ENCODE measurements at places on chromosomes 12 and 14.

DNA sequence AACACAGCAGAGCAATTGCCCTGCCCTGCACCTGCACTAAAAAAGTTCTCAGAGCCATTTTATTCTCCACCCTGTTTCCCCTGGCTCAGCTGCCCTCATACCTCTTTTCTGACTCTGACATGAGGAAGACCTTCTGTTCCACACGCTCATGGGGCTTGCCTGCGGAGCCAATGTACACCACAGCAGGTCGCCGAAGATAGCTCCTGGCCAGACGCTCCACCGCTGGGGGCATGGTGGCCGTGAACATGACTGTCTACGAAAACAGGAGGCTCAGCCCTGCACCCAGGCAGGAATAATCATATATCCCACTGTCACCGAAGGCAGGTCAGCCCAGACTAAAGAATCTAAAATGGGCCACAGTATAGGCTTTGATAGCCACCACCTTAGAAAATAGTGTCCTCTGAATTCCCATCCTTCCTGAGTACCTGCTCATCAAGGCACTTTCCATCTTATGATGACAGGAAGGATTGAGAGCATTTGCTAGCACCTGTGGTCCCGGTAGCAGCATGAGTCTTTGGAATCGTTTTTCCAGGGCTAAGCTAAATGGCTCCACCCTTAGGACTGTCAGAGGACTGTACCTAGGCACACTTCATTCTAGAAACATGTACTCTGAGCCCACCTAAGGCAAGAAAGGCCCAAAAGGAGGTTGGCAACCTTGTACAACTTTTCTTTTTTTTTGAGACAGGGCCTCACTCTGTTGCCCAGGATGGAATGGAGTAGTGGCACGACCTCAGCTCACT is 14.2 kb downstream of the CACNB3 start:
- DNase-seq, result no peak

- DNase-seq, result no peak
Measured at GRCh38 chr12:29582146-29582545, 84.7 kb upstream of the OVCH1 start.

DNA sequence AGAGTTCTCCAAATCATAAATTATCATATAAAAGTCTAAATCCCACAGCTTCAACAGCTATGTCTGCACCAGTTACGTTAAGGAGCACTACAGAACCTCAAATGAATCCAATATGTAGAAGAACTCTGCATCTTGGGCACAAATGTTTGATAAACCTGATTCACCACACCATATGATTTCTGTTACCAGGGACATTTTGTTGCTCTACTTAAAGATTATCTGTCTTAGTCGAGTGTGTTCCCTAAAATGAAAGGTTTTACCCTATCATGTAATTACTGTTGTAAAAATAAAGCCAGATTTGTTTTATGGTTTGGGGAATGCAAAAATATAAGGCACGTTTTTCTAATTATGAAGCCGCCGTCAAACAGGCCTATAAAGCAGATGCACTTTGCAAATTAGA is 363.1 kb downstream of the EGLN3 start:
- no peak for DNase-seq

DNA sequence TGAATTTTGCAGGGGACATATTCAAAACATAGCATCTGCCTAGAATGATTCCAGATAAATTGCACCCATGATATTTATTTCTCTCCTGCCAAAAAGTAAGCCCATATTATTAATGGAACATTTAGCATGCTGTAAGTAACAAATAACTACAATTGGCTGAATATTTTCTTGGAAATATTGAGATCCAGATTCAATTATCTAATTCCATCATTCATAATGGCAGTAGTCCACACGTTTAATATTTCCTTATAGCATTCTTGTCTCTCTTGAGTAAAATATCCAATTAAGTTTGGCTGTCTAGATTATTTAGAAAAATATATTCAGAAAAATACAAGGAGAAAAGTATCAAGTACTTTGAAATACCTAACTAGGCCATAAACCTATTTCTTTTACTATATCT is 157.5 kb downstream of the FLRT2 start:
- no peak for DNase-seq

DNA sequence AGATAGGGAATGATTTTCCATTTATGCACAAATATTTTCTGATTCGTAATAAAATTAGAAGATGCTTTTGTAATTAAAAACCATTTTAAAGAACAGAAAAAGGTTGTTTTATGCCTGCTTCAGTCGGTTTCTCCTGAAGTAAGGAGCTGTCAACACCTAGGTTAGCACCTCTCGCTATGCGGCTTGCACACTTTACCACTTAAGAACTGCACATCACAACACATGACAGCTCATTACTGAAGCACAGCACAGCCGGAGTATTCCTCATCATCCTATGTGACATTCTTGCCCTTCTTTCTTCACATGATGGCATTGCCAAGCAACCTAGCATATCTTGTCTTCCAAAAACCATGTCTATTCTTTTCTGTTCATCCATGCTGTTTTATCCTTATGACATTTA is 5.4 kb upstream of the WIF1 start:
- no peak for DNase-seq

- DNase-seq, result no peak
Measured at GRCh38 chr12:47219243-47219642, 139.5 kb upstream of the AMIGO2 start.

- no peak for DNase-seq
Measured at GRCh38 chr14:20609215-20610001, 18.2 kb upstream of the RNASE12 start.

- DNase-seq, result no peak
Measured at GRCh38 chr14:92861856-92862745, 60.8 kb upstream of the CHGA start.

DNA sequence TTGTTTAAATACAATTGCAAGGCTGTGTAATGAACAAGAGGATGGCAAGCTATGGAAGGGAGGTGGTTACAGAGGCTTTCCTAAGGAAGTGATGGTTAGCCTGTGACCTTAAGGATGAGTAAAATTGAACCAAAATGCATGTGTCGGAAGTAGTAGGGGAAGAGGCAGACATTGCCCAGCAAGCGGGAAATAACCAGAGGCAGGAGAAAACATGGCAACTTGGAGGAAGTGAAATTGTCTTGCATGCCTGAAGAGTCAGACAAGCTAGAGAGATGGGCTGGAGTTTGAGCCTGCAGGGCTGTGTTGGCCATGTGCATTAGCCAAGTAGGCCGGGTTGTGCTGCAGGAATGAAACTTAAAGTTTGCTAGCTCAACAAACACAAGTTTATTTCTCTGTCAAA is 96.2 kb downstream of the BTG1 start:
- no peak for DNase-seq

GRCh38 chr14:67645414-67645813 is 25.7 kb downstream of the ARG2 start:
- DNase-seq, result no peak

- DNase-seq, result no peak
Measured at GRCh38 chr12:7302266-7302986, 1.4 kb upstream of the ACSM4 start.

DNA sequence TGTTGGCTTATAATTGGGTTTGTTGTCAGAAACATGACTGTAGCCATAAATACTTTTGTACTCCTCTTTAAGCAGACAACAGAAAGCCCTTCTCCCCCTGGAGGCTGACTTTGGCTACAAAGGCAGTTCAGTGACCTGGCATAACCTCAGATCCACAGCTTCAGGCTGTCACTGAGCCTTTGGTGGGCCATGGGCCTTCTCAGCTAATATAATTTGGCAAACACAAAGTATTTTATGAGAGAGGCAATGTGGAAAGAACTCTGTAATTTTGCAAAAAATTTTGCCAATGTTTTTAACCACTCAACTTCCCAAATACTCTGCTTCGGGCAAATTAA is 15.5 kb upstream of the MGP start:
- DNase-seq, result no peak

All from cortex of kidney (tissue), 1 donor.